ENCODE measurements at places on chromosomes 2 and 18. TPM values are rescaled to one million over a fixed set of nuclear protein-coding genes. Genes with fewer than 3 reads are reported as not detected.

Gene PRKAG3
- 9.4 TPM for polyA plus RNA-seq

DNA sequence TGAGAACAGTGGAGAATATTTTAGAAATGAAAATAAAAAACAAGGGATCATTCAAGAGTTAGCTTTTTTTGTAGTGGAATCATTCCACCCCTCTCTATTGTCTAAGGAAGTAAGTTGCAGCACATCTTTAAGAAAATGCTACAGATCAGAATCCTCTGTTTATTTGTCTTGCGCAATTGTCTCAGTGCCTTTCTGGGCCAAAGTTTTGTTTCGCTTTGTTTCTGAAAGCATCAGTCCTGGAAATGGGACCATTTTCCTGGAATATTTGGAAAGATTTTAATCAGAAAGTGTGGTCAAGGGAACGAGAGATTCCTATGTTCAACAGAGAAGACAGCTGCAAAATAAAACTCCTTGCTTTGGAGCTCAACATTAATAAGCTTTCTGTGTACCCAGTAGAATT, 74.0 kb downstream of the NRXN1 start:
- peak; percentile 89 for DNase-seq

Gene ZNF396
- 1.7 TPM for polyA plus RNA-seq

Gene CFC1
- not detected for polyA plus RNA-seq

DNA sequence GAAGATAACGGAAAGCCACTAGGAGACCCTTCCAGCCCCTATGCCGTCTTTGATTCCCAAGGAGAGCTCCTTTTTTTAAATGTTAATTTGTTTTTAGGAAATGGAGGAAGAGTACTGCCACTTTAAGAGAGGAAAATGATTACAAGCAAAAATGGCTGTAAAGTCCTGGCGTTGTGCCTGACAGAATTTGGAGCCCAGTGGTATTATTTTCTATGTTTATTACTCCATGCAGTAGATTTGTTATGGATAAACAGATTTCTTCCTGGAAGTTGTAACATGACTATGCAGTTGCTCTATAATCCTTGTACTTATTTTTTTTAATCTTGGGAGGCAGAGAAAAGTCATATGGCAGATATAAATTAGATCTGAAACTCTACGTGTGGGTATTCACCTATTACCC, 141.3 kb downstream of the GBX2 start:
- DNase-seq: peak; percentile 46

Gene RTP5
- polyA plus RNA-seq: not detected
